ENCODE measurements at places on chromosomes 12 and 14.

- DNase-seq, result no peak
These were observed 63.8 kb upstream of the SSTR1 start for GRCh38 chr14:38143659-38144505.

GRCh38 chr14:96002498-96002884 lies 36.7 kb upstream of the C14orf132 start:
- DNase-seq, result no peak

GRCh38 chr12:9255837-9256236 lies 47.6 kb upstream of the PZP start:
- no peak for DNase-seq

GRCh38 chr14:101480022-101480746 lies 81.1 kb upstream of the DIO3 start:
- DNase-seq, result no peak

DNA sequence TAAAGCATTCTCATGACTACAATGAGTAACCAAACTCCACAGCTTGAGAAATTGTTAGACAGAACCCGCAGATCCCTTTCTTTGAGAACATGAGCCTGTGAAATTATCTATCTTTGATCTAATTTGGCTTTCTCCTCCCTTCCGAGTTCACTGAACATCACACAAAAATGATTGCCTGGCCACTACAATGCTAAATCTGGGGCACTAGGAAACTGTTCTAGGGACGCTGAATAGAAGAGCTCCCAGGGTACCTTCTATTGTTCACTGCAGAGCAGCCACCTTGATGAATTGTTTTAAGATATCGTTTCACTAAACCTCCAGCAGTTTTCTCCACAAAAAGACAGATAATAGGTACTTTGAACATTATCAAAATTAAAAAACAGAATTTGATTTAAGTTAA lies 47.5 kb downstream of the SINHCAF start:
- DNase-seq, result no peak

DNA sequence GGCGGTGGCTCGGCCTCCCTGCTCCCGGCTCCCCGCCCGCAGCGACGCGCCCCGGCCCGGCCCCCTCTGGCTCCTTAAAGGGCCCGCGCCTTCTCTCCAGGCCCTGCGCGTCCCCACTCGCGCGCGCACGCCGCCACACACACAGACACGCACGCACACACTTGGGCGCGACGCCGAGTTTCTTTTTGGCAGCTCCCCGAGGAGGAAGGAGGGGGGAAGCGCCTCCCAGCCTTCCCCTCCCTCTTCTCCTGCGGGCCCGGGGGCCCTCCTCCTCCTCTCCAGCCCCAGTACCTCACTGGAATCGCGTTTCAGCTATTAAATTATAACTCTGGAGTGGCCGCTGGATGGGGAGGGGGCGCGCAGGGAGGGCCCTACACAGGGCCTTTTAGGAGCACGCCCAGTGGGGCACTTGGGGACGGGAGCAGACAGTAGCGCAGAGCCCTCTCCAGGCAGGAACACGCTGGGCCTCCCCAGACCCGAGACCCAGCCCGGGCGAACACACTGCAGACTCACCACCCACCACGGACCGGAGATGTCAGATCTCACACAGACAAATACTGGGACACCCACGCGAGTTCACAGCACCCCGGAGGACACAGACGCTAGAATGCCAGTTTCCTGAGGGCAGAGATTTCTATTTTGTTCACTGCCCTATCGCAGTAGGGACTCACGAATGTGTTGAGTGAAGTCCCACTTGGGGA lies 411 bp upstream of the NCOR2 start:
- peak; percentile 76 for DNase-seq

GRCh38 chr14:62369919-62370560 lies 607.8 kb downstream of the SNAPC1 start:
- no peak for DNase-seq

GRCh38 chr12:81644503-81644902 lies 114.6 kb downstream of the PPFIA2 start:
- no peak for DNase-seq

GRCh38 chr12:121499929-121500793 lies 80.7 kb downstream of the KDM2B start:
- DNase-seq, result peak; percentile 67

GRCh38 chr12:89880690-89881350 lies 172.2 kb upstream of the ATP2B1 start:
- peak; percentile 23 for DNase-seq

DNA sequence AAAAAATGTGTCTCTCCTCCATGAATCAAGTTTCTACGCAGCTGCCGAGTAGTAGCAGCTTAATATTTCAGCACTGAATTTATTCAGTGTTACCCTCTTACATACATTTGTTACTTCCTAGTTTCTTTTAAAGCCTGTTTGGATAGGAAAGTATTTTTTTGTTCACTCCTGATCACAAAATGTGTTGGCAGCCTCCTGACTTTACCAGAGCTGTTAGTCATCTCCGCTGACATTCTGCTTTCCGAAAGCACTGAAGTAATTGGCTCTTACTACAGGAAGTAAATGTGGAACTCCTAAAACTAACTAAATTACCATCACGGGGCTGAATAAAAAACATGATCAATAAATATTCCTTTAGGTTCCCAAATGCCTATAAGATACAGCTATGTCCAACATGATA lies 225.5 kb downstream of the EPS8 start:
- no peak for DNase-seq

- no peak for DNase-seq
These were observed 638.3 kb upstream of the TBX3 start for GRCh38 chr12:115322275-115322674.

DNA sequence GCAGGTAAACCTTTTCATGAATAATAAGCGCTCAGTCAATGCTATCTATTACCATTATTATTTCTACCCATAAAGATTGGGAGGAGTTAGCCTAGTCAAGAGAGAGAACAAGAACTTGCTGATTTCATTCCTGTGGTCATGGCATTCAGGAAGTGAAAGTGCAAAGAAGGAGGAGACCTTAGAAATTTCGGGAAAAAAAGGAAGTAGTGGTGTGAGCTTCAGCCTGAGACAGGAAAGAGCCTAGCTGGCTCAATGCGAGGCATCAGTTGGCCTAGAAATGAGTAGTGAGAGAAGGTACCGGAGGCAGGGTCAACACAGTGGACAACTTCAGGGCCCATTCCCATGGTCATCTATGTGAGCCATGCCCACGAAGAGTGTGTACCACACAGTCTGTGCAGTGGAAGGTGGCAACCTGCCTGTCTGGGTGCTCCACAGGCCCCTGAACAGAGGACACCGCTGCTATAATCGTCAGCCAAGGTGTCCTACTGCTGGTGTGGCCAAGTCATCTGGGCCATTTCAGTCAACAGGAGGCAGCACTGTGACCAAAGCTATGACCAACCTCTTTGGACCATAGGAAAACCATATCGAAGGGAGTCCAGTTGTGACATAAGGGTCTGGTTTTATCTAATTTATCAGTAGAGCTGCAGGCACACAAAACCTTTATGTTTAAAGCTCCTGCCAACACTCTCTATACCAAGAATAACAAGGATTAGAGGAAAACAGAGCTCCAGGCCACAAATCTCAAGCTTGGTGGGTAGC lies 16.2 kb upstream of the STON2 start:
- DNase-seq, result no peak

DNA sequence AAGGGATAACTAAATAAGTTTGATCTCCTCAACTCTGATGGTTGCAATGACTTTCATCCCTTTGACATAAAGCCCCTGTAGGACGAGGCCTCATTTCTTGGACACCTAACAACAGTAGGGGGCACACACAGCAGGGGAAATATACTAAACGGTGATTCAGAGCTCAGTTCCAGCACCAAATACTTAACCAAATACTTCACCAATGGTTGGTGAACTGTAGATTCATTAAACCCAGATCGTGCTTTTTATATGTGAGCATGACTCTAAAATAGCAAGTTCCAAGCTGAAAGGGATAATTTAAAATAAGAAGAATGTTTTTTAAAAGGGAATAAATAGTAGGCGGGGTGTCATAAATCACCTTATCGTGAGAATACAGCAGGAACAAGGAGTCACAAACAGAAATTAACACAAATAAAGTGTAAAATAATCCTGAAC lies 53.2 kb downstream of the ATG2B start:
- no peak for DNase-seq

DNA sequence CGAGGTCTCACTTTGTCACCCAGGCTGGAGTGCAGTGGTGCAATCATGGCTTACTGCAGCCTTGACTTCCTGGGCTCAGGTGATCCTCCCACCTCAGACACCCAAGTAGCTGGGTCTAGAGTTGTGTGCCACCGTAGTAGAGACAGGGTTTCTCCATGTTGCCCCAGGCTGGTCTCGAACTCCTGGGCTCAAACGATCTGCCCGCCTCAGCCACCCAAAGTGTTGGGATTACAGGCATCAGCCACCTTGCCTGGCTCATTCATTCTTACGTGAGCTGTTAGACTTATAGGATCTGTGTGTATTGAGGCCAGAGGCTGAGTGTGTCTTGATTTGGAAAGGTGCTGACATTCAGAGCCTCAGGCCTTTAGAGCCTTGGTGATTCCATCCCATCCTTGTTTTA lies 128.1 kb downstream of the SLC25A47 start:
- no peak for DNase-seq

DNA sequence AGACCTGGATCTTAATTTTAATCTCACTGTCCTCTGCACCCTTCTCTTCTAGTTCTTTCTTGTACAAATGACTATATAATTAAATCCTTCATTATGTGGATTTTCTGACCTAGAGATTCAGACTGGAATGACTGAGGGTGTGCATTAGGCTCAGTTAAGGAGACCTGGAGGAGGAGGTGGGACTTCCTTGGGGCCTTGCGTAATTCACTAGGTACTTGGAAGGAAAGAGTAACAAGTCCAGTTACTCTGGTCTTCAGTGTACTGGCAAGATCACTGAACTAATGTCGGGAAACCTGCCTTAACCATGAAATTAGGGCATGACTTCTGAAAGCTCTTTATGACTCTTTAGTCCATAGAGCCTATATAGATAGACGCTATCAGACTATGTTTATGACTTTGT lies 441.4 kb downstream of the EGLN3 start:
- no peak for DNase-seq

DNA sequence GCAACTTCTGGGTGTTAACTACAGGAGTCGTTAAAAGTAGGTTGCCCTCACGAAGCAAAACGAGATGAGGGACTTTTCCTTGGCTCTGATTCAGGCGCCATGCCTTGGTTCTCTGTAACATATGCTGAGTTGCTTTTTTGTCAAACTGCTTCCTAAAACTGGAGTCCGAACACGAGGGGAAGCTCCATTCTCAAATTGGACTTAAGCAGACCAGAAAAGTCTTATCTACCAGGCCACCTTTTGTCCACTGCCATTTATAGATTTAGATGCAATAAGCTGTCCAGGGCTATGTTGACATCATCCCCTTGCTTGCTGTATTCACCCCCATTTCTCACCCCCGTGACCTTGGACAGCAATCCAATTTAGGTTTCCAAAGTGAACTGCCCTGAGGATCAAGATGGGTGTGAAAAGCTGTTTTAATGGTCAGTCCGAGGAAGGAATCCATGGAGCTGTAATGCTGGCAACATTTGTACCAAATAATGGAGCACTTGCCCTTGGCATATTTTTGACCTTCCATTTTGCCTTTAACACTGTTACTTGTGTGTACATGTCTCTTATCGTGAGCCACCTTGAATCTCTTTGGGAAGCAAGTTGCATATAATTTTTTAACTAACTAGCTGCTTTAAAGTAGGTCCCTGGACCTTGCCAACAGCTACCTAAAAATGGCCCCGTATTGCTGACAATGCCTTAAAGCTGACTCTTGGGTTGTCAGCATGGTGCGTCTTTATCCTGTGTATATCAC lies 298.1 kb downstream of the EGLN3 start:
- no peak for DNase-seq

DNA sequence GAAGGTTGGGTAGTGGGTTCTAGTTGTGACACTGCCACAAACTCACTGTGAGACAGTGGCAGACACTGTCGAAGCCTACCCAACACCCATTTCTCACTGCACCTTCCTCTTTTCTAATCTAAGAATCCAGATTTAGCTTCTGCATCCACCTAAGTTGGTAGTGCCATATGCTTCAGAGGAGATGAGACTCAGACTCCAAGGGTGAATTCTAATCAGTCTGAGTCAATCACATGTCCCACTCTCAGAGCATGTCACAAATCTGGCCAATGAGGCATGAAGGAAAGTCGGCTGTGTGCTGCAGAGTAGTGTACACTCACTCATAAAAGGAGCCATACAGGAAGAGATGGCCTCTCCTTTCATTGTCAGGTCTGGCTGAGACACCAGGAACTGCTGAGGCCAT lies 102.1 kb upstream of the RAP1B start:
- DNase-seq, result no peak

DNA sequence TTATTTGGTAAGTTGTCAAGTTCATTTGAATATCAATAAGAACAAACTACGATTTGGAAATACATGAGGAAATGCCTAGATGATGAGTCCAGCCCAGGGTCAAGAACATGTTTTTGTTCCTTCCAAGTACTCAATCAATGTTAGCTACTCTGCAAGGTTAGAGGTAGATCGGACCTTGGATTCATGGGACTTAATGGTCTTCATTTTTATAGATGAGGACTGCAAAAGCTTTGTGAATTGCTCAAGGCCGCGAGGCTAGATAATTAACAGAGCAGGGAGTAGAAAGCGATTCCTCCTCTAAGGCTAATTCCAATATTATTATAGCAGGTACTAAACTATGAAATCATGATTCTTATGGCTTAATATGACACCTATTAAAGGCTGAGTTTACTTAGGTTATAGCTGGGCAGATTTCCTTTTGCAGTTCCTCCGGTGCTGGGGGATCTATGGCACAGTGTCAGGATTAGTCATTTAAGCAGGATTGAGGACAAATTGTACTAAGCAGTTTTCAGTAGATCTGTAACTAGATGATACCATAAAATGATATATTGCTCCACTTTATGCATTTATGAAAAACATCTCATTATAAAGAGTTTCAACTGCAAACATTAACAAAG lies 19.8 kb downstream of the NR1H4 start:
- DNase-seq, result no peak

DNA sequence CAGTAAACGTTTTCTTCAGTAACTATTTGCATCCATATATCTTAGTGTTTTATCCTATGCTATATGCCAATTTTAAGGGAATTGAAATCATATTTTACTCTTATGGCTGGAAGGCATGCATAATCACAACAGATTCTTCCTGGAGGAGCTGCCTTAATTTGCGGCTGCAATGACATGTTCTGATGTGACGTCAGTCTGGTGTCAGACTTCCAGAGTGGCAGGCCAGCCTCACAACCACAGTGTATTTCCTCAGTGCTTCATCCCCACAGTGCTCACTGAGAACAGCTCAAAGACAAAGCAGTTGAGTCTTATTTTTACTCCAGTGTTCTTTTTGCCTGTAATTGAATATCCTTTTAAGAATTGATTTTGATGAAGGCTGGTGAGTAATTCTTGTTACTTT lies 107.1 kb downstream of the PLEKHA5 start:
- no peak for DNase-seq

Data from T follicular helper cell (primary cell).